ENCODE measurements at places on chromosomes 12 and 14.

DNA sequence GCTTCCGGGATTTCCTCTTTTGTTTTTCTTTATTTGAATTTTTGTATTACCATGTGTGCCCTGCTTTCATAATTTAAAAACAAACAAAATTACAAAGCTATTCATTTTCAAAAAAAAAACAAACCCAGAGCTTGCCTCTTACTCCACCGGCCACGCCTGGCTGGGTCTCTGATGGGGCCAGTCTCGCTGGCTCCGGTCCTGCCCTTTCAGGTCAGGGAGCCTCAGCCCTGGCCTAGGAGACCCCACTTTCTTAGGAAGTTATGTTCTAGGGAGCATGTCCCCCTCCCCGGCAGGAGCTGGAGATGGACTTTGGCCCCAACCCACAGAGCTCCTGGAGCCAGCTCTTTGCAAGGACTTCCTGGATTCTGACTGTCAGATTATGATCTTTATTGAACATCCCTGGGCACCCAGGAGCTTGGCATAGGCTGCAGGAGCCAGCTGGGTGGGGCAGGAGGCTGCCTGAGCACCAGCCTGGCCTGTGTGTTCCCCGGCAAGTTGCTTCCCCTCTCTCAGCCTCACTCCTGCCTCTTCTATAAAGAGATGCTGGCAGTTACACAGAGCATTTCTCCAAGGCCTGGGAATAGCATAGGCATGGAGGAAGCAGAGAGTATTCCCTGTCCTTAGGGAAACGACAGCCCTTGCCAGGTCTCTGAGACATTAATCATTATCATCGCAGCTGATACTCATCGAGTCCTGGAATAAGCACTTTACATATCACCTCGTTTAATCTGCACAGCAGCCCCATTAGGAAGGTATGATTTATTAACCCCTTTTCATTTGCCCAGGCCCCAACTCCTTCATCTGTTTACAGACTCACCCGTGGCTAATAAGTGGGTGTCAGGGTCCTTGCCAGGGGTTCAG, 3.5 kb downstream of the DEGS2 start:
- DNase-seq: no peak

DNA sequence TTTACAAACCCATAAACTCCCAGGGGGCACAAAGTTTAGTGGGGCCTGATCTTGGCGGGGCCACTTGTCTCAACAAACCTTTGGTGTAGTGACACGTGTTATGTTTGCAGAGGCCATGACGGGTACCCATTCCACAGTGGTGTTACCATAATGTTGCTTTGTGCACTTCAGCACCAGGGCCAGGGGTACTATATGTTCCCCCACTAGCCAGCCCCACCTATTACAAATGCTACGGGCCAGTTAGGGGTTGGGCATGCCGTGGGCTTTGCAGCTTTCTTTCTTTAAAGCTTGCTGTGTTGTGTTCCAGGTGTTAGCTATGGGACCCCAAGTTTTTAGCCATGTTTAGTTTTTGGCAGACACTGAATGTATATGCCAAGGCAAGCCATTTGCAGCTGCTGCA, 30.8 kb upstream of the G2E3 start:
- DNase-seq: no peak

DNA sequence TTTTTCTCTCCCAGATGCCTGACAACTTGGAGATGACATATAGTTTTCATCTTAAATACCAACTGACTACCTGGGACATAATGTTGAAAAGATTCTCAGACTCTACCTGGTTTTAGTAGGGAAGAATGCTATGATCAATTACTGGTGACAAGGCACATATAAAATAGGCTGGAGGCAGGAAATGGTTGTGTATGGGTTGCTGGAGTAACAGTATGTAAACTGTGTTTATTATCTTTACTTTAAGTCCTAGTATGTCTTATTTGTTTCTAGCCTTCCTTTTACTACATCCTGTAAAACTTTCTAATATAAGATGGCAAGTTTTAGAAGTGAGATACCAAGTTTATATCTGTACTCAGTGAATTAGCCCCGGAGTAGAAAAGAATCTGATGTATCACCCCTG, 98.1 kb downstream of the NUBPL start:
- DNase-seq: no peak

- DNase-seq: no peak
Measured at GRCh38 chr14:99410019-99410418, 70.6 kb downstream of the SETD3 start.

DNA sequence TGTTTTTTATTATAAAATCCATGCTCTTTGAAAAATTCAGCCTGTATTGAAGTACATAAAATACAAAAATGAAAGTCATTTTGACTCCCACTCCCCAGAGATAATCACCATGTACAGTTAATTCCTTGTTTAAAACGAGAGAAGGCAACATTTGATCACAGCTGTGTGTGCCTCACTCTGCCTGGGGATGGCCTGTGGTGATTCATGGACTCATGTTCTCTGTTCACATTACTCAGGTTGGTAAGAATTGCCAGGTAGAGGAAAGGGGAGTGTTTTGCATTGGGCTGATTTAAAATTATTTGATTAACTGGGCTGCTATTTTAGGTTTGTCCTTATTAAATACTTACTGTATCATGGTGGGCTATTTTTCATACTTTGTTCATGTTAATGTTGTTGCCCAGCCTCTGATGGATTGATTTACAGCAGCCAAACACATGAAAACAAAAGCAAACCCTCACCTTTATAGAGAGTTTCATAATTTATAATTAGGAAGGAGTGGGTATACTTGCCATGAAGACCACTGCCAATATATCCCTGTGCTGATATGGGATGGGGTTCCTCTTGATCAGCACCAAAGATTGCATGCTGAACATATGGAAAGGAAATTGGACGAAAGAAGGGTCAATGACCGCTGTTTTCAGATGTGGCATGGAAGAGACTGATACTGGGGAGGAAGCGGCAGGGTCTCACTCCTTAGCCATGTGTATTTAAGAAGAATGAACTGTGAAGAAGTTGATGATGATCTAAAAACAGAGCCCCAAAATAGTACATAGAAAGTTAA, 3.0 kb downstream of the ZBTB1 start:
- DNase-seq: no peak

DNA sequence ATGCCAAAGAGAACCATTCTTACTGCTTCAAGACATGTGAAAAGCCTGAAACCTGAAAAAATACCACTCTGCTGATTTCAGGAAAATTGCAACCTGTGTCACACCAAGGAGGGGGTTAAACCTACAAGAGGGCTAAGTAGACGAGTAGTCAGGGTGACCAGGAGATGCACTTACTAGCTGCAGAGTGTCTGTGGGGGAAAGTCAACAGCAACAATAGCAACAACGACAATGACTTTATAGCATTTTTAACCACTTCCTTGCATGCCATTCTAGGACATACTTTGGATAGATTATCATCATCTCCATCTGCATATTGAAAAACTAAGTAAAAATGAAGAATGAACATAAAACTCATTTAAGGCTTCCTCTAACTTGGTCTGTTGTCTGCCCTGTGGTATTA, 902.7 kb downstream of the BCL11B start:
- no peak for DNase-seq

DNA sequence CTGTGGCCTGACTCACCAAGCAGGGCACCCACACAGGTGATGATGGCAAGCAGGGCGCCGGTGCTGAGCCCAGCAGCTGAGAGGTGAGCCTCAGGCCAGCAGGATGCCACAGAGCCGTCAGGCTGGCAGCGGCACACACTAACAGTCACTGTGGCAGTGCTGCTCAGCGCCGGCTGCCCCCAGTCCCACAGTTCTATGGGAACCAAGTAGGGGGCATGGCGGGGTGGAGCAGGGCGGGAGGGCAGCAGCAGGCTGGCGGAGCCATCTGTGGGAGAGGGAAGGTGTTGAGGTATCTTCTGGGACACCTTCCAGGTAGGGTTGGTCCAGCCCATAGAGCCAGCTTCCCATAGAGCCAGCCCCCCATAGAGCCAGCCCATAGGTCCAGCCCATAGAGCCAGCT, 7.0 kb downstream of the PSMB11 start:
- DNase-seq: no peak

DNA sequence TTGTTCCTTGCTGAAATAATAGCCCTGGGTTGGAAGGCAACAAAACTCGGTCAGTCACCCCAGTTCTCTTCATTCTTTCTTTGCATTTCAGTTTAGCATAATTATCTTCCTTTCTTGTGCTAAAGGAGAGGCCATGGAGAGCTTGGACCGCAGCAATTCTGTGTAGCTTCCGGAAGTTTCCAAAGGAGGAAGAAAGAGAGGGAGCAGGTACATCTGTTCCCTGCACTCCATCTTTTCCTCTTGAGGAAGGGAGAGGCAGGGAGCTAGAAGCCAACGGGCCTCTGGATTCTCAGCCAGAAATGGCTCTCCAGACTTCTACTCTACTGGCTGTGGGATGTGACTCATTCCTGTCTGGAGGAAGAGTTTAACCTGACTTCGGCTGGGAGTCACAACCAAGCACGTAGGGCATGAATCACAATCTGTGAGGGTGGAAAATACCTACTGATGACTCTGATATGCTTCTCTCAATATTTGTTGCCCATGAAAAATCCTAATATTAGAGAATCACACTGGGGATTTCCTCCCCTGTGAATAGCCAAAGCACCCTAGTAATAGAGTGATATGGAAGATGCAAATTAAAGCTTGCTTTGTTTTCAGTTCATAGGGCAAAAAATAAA, 17.0 kb downstream of the ANO6 start:
- no peak for DNase-seq

DNA sequence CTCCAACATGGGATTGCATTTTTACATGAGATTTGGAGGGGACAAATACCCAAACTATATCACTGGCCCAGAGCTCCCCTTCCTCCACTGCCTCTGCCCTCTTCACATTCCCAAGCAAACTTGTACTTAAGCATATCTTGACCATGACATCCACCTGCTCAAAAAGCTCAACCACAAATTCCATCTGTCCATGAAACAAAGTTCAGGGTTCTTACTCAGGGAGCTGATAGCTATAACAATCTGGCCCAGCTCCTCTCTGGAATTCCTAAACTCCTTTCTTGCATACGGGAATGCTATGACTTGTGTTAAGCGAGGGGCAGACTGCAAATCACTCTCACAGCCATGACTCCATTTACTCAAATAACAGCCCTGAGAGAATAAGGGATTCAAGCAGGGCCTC, 152.1 kb downstream of the GALC start:
- no peak for DNase-seq

- peak; percentile 83 for DNase-seq
Measured at GRCh38 chr14:23555882-23556699, at the start of gene THTPA. TSS of gene THTPA (plus strand) at chr14:23556271. CDS start at chr14:23556758, 487 bp downstream.

GRCh38 chr12:92068459-92068858, 77.2 kb downstream of the BTG1 start:
- no peak for DNase-seq

DNA sequence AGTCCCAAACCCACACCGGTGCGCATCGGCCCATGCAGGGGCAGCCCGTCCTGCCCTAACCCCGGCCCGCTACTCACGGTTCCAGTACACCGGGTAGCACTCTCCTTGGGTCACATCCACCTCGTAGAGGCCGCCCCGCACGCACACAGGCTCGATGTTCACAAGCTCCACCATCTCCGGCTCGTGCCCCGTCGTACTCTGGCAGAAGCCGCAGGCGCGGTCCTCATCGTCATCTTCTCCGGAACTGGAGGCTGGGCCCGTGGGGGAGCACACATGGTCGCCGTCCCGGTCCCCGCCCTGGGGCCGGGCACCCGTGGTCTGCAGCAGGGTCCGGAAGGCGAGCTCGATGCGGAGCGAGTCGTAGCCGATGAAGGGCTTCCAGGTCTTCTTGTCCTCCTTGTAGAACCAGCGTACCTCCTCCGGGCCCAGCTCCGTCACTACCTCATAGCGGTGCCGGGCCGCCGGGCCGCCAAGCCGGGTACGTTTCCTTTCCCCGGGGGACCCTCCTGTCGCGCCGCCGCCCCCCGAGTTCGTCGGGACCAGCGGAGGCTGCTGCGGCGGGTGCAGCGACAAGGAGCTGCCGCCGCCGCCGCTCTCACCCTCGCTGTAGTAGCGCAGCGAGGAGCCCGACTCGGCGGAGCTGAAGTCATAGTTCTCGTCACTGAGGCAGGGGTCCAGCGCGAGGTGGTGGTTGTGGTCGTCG, 788 bp downstream of the DDHD1 start:
- DNase-seq: peak; percentile 38

DNA sequence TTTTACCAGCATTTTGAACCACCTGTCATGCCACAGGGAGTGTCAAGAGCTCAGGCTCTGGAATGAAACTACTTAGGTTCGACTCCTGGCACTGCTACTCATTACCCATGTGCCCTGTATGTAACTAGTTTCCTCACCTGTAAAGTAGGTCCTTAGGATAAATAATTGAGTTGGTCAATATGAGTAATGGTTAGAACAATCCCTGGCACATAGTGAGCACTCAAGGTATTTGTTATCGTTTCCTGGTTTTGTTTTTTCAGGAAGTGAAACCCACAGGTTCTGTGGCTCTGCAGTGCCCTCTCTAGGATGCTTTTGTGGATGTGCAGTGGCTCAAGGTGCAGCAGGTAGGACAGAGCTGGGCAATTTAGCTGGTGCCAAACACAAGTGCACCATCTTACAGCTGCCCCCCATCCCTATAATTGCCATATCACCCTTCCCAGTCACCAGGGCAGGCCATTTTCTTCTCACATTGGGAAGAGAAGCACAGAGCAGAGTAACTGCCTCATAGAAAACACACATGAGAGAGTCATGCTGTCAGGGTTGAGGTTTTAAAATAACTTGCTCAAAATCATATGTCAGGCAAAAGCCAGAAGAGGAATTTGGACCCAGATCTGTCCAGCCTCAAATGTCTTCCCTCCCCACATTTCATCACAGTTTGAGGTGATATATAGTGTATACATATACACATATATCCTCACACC, 297.5 kb downstream of the RPAP3 start:
- no peak for DNase-seq

GRCh38 chr12:89597770-89598169, 71.9 kb upstream of the POC1B start:
- no peak for DNase-seq

DNA sequence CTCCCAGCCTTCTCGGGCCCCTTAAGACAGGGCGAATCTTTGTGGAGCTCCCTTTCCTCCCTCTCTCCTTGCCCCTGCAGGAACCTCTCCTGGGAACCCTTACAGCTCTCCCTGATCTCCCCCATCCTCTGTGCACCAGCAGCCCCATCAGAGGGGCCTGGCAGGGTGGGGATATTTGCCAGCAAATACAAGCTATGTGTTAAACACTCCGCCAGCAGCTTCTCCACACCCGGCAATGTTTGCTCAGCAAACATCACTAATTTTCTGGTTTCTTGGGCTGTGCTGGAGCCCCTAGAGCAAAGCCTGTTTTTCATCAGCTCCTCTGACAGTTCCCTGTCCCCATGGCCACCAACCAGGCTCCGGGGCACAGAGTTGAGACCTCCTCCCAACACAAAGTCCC, 147.5 kb upstream of the LHX5 start:
- no peak for DNase-seq

All from activated naive CD8-positive, alpha-beta T cell treated with anti-CD3 and anti-CD28 coated beads, Interleukin-2, amount 50 U/mL, for 16 hours (primary cell).